Activated CD8-positive, alpha-beta memory T cell treated with anti-CD3 and anti-CD28 coated beads for 4 hours (primary cell): ENCODE measurements at places on chromosomes 3 and 15.

DNA sequence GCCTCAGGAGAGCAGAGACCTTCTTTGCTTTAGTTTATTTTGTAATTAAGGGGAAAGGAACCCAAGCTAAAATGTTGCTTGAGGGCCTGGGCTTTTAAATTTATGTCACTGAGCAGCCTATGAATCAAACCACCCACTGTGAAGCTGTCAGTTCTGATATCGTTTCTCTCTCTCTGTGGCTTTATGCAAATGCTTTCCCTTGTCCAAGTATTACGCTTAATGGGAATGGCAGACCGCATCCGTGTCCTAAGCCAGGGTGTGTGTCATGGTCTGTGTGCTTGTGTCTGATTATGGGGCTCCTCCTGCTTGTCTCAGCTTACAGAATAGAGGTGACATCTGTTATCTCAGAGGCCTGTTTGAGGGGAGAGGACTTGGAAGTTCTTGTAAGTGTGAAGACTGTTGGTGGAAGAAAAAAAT, 82.4 kb downstream of the EBLN2 start:
- no peak for DNase-seq

DNA sequence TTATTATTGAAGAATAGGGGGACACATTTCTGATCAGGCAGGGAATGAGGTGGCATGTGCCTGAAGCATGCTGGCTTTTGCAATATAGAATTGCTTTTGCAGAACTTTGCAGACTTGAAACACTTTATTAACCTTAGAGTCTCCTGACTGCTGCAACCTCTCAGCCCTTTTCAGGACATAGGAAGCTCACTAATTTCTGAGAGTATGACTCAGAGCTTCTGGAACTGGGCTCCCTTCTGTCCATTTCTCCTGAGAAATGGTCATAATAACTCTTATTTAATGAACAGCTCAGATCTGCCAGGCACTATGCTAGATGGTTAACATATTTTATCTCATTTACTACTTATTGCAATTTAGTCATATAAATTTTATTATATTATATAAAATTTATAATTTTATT, 38.6 kb upstream of the DGKG start:
- no peak for DNase-seq

DNA sequence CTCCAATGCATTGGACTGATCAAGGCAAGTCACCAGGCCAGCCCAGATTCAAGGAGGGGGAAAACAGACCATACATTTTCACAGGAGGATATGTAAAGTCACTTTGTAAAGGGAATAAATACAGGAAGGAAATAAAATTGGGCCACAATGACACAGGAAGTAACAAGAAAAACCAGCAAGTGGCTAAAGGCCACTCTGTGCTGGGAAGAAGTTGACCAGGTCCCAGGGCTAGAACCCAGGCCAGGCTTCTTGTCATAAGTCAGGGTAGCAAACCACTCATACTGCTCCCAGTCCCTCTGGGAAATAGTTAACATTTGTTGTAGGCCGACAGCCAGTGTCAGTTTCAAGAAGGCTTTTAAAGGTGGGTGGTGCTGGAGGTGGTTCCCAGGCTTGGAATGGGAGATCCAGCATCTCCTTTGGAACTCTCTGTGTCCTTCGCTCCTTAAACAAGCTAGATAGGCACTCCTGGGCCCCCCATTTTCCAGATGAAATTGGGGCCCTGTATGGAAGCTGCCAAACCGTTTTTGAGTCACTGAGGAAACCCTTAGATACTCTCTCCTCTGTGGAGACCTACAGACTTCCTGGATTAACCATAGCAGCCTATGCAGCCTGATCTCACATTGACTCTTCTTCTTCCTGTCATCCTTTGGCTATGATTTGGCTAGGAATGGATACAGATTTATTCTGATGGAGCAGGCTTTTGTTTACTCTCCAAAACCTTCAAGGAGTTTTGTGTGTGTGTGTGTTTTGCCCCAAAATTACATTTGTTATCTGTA, 14.7 kb upstream of the EDC3 start:
- no peak for DNase-seq

DNA sequence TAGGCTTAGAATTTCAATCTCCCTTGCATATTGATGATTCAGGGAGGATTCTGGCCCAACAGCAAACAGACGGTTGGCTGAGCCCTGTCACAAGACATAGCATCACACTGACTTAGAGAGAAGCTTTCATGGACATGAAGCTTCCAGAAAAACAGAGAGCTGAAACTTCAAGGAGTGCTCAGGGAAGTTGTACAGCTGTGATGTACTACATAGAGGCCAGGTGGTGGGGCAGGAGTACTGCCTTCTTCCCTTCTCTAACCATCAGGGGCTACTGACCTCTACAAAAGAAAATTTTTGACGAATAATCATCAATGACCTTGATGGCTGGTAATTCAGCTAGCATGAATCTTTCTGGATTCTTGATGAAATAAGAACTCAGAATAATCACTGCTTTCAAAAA, 378.5 kb downstream of the ERC2 start:
- DNase-seq, result no peak

- DNase-seq, result no peak
Measured at GRCh38 chr15:59199626-59200465, 6.8 kb upstream of the LDHAL6B start.

GRCh38 chr15:99749386-99749785, 16.1 kb upstream of the LYSMD4 start:
- no peak for DNase-seq

DNA sequence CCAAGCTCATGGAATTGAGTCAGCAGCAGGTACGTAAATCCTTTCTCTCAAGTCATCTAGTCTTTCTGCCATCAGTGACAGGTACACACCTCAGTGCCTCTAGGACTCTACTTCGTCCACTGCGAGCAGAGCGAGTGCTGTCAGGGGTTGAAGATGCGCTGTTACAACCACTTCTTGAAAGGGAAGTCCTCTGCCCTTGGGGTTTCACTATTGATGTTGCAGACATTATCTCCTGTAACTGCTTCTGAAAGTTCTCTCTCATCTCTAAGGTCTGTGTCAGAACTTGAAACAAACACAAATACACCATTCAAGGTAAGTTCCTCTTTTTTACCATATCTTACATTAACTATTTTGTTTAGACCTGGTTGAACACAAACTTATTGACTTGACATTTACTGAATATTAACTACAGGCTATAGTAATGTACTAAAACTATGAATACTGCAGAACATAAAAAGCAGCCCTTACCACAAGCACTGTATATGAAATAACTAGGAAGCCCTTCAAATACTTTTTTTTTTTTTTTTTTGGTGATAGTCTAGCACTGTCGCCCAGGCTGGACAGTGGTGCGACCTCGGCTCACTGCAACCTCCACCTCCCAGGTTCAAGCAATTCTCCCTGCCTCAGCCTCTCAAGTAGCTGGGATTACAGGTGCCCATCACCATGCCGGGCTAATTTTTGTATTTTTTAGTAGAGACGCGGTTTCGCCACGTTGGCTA, 41.5 kb downstream of the TOPBP1 start:
- DNase-seq, result no peak

GRCh38 chr15:40233727-40234577, 4.9 kb upstream of the PAK6 start:
- no peak for DNase-seq

GRCh38 chr3:55244247-55244646, 242.9 kb downstream of the WNT5A start:
- DNase-seq, result no peak

DNA sequence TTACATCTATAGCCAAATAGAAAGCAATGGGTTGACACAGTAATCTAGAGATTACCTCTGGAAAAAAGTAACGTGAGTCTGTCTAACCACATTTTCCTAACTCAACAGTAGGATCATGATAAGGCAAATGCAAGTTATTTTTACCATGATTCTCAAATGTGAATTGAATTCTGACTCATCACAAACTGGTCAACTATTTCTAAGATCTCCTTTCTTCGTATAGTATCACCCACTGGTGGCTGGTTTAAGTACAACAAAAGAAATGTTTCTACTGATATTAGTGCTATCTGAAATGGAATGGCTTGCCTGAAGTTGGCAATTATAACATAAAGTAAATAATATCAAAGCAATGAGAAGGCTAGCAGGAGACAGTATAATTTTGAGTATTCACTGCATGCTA, 102.2 kb downstream of the ABI3BP start:
- DNase-seq, result no peak

- DNase-seq, result no peak
Measured at GRCh38 chr15:85168642-85169173, 187.1 kb downstream of the PDE8A start.

DNA sequence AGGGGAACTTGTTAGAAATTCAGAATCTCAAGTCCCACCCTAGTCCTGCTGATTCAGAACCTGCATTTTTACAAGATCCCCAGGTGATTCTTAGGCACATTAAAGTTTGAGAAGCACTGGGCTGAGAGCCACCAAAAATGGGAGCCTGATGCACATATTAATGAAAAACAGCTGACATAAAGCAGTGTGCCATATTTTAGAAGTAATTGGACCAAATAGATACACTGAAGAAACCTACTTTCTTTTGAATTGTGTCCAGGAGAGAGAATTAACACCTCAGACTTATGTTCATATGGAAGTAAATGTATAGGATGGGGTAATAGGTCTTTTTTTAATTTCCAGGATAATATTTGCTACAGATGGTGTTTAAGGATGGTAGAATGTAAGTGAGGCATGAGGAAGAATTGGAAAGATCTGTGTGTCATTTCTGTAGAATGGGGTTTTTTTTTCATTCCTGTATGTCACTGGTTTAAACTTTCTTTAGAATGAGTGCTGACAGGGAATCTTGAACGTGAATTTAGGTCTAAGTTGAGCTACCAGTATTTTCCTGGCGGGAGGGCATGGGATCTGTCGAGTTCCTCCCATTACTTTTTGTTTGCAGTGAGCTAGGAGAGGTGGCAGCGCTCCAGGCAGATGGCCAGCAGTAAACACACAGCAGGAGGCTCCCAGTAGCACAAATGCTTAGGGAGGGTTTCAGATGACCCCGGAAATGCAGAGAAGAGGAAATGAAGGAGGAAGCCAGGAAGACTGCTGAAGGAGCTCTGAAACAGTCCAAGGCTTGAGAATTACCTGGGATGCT, 185.6 kb downstream of the PLCL2 start:
- no peak for DNase-seq

GRCh38 chr15:56798639-56799038, 65.3 kb upstream of the ZNF280D start:
- no peak for DNase-seq

DNA sequence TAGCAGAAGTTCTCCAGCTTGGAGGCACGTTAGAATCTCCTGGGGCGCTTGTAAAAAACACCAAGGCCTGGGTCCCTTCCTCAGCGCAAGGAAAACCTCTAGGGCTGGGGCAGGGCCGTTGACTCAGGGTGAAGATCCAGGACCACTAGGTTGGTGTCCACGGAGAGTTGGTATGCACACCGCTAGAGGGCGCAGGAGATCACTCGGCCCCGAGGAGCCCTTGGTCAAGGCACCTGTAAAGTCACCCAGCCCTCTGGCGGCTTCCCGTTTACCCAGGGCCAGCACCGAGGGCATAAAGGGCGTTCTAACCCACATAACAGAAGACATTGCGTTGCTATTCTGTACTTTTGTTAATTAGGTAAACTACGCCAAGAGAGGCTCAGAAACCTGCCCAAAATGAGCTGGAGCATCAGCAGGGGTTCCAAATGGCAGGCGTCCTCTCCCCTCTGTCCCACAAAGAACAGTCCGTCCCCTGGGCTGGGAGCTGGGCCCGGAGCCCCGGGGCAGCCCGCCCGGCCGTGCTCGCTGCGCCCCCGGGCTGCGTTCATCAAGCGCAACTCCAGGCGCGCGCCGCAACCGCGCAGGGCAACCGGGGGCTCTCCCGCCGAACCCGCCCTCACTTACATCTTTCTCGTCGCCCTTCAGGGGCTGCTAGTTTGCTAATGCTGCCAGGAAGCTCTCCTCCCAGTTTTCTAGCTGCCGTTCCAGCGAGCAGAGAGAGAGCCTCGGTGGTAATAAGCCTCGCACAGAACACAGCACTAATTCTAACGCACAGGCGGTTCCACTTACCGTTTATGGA, 332.1 kb downstream of the ARRDC4 start:
- no peak for DNase-seq

- DNase-seq, result no peak
Measured at GRCh38 chr15:72227192-72227586, 3.8 kb downstream of the PKM start.

- no peak for DNase-seq
Measured at GRCh38 chr3:119310071-119310470, 15.9 kb downstream of the ARHGAP31 start.

DNA sequence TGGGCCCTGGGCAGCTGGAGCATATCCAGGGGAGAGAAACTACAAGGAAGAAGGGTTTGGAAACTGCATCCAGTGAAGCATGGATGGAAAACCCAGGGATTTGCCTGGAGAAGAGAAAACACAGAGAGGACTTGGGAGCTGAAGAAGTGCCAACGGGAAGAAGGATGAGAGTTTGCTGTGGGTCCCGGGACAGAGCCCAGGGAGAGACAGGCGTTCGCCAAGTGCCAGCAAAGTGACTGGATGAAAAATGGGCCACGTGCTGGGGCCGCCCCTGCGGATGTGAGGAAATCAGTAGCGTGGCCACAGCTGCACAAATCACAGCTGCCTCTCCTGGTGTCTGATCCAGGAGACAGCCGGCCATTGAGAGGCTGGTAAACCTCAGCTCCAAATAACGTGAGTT, 70.4 kb downstream of the HES1 start:
- DNase-seq, result no peak

GRCh38 chr15:62781081-62781497, 261.5 kb upstream of the TPM1 start:
- DNase-seq, result no peak
